ENCODE measurements at places on chromosomes 7 and 10. TPM values are rescaled to one million over a fixed set of nuclear protein-coding genes. Genes with fewer than 3 reads are reported as not detected.

DNA sequence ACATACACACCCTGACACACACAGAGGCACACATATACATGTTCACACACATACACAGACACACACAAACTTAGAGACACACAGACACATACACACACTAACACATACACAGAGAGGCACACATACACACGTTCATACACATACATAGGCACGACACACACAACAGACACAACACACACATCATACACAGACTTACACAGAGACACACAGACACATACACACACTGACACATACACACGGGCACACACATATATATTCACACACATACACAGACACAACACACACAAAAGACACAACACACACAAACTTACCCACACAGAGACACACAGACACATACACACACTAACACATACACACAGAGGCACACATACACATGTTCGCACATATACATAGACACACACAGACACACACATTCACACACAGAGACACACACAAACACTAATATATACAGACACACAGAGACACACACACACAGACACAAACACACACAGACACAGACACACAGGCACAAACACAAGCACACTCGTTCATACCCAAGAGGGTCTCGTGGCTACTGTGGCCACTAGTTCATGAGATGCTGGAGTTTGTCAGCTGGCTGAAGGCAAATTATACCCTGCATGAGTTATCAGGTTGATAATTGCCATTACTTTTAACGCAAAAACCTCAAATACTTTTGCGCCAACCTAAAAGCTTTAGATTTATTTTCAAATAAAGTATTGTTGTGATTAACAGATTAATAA lies 17.7 kb upstream of the KLF6 start:
- no peak for DNase-seq

- peak; percentile 59 for DNase-seq
Measured at GRCh38 chr10:58952747-58953466, 223.5 kb upstream of the PHYHIPL start.

DNA sequence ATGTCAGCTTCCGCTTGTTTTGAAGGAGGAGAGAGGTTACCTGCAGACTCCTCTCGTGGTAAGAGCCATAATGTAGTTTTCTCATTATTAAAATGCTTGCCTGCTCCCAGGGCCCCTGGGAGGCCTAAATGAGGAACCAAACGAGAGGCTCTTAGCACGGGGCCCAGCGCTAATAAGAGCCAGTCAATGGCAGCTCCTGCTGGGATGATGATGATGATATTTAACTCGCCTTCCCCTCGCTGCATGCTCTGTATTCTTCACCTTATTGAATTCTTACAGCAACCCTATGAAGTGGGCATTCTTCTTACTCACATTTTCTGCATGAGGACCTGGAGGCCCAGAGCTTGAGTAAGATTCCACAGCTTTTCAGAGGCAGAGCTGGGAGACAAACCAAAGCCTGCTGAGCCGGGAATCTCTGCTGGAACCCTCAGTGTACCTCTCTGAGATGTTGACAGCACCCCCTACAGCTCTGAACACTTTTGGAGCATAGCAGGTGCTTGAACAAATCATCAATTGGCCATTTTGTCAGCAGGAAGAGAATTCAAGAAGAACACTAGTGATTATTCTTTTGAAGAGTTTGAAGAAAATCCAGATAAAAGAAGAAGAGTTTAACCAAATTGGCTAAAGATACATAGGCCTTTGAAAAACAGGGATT lies 93.1 kb upstream of the HABP2 start:
- DNase-seq, result no peak

GRCh38 chr10:62467527-62467926 lies 93.4 kb downstream of the ZNF365 start:
- no peak for DNase-seq

DNA sequence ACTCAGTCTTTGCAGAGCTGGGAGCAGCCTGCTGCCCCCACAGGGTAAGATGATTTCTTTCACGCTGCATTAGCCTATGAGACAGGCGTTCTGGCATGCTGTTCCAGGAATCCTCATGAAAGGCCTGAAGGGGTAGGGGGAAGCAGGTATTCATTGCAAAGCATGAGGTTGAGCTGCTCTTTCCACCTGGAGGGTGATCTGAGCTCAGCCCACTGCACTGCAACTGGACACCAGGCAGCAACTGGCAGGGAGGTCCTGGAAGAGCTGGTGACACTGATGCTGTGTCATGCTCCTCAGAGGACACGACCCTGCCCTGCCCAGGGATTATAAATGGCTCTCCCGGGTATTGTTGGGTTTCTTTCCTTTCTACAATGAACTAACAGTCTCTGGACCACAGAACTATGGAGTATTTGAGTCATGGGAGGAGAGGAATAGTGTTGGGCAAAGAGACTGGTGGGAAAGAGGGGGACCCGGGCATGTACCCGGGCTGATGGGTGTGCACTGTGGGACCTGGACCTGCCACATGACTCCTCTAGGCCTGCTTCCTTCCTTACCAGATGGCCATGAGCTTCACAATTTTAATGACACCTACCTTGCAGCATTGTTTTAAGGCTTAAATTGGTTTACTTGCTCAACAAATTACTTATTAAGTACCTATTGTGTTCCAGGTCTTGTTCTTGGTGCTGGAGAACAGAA lies 24.3 kb downstream of the SLC25A28 start:
- DNase-seq, result no peak

DNA sequence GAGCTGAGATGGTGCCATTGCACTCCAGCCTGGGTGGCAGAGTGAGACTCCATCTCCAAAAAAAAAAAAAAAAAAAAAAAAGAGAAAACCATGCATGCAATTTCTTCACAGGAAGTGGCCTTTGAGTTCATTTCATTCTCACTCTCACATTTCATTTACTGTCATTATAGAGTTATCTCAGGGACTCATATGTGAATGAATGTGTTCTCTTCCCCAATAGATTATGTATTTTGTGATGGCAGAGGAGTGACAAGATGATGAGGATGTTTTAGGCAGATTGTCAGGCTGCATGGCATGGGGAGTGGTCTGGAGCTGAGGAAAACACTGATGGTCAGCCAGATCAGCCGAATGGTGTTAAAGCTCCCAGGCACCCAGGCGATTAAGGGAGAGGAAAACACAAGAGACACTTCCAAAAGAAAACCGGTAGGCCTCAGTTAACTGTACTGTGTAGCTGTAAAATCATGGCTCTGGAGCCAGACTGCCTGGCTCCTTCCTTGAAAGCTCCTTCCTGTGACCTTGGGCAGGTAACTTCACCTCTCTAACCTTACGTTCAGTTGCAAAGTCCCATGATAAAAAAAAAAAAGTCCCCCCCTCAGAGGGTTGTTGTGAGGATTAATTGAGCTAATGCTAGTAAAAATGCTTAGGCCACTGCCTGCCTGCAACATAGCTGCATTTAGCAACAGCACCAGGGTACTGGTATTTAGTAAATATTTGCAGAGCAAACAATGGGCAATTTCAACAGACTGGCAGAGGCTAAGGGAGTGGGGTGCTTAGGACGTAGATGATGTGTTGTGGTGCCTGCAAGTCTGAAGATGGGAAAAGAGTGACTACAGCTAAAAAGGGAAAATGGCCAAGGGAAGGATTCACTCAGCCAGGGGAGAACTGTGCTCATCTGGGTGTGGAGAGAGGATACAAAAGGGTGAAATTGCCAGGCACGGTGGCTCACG lies 6.9 kb downstream of the FRAT2 start:
- DNase-seq, result no peak

GRCh38 chr7:67729771-67730170 lies 733.1 kb downstream of the TYW1 start:
- DNase-seq, result no peak

- DNase-seq, result no peak
Measured at GRCh38 chr7:12754179-12754578, 66.7 kb downstream of the ARL4A start.

DNA sequence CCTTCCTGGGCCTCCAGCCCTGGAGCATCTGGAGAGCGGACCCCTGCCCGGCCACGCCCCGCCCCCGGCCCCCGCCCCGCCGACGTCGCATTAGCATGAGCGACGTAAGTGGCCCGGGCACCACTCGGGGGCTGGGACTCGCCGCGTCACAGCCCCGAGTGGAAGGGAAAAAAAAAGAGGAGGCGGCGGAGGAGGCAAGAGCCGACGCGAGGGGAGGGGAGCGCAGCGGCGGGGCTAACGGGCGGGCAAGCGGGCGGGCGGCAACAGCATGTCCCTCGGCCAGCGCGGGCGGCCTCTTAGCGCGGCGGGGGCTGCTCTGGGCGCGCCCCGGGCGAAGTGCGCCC lies at the start of gene SLC18A3:
SLC18A3 (plus strand) TSS at position 197 of the 344 bp plus-strand sequence. CDS start 431 bp downstream, outside the sequence.
- no peak for DNase-seq

DNA sequence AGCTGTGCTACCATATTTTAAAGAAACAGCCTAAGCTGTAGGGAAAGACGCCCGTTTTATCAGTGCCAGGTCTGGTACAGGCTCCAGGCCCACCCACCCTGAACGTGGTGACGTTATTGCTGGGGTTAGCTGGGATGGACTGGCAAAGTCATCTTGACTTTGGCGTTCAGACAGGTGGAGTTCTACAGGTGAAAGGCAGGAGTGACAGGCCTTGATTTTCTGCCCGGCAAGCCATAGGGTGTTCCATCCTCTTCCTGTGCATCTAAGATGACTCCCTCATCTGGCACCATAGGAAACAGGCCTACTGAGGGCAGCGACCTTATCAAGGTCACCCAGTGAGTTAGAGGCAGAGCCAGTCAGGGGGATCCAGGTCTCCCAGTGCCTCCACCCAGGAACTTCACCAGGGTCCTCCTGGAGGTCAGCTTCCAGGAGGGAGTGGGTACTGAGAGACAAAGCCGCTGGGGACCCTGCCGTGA lies 41.6 kb downstream of the HK1 start:
- no peak for DNase-seq

DNA sequence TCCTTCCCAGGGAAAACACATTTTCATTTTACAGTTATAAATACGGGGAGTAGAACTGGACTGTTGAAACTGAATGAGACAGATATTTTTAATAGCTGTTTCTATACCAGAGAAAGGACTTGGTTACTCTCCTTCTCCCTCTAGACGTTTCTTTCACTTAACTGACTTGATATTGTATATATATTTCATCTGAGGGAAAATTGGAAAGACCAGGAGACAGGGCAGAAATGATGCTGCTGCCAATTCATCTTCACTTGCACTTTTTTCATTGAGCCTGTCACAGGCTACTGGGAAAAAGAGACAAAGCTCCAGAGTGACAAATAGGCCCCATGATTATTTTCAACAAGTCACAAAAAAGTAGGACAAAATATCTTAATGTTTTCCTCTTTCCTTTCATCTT lies 636.0 kb upstream of the TPK1 start:
- DNase-seq, result no peak

DNA sequence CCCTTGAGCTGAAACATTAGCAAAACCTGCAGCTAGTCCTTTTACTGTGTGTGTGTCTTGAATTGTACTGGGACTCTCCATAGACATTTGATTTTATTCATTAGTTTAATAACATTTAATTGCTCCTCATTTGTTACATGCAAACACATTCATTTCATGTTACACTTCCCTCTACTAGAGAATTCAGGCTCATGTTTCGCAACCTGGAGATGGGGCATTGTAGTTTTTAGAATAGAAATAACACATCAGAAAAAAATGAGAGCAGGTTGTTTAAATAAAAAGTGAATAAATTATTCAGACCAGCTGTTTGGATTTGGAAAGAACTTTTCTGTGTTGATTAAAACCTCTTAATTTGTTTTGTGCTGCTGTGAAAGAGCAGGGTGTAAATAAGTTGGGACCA lies 243.9 kb downstream of the ETV1 start:
- no peak for DNase-seq

- DNase-seq, result no peak
Measured at GRCh38 chr7:6078548-6078947, 47.4 kb downstream of the ANKRD61 start.

GRCh38 chr7:121442845-121443244 lies 46.7 kb upstream of the FAM3C start:
- peak; percentile 37 for DNase-seq

DNA sequence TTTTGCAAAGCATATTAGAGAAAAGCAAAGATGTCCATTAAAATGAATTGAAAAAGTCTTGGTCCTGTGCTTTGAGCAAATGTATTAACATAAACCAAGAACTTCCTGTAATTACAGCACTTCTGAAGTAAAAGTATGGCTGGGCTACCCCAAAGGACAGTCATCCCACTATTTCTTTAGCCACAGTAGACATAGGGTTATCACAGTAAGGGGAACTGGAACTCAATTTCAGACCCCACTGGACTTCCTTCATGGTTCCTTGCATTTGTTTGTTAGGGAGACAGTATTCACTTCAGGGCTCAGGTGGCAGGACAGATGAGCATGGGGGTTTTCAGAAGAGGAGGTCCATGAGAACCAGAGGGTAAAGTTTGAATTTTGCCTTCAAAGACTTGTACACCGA lies 203.1 kb upstream of the PDE1C start:
- no peak for DNase-seq

GRCh38 chr10:106181501-106181900 lies 983.0 kb downstream of the SORCS1 start:
- DNase-seq, result no peak

- no peak for DNase-seq
Measured at GRCh38 chr7:87287738-87288341, 57.6 kb upstream of the CROT start.

- DNase-seq, result no peak
Measured at GRCh38 chr10:132779549-132780294, 6.2 kb downstream of the NKX6-2 start.

DNA sequence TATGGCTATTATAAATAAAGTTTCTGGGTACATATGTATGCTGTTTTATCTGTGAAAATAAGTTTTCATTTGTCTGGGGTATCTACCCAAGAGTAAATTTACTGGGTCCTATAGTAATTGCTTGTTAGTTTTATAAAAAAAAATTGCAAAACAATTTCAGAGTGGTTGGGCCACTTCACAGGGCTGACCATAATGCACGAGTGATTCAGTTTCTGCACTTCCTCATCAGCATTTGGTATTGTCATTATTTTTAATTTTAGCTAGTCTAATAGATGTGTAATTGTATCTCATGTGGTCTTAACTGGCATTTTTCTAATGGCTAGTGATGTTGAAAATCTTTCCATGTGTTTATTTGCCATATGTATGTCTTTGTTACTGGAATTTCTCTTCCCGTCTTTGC lies 452.4 kb upstream of the AKR1E2 start:
- DNase-seq, result no peak

- DNase-seq, result no peak
Measured at GRCh38 chr7:2753148-2753547, 65.1 kb downstream of the AMZ1 start.

DNA sequence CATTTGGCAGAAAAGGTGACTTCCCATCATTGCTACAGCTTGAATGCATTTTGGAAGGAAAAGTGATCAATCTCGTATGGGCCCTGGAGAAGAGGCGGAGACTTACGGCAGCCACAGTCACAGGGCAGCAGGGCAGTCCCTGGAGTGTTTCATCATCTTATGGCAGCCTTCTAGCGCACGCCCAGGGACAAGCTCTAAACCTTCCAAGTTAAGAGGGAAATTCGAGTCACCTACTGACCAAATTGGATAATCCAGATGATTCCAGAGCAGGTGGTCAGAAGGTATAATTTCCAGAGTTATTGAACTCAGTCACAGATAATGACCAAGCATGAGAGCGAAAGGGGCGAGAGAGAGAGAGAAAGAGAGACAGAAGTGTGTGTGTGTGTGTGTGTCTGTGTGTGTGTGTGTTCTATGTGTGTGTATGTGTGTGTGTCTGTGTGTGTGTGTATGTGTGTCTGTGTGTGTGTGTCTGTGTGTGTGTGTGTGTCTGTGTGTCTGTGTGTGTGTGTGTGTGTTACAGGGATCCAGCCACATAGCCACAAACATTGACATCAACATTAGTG lies 123.7 kb upstream of the ADAM12 start:
- DNase-seq, result no peak

The FAM25A gene
- not detected for total RNA-seq

The MET gene
- 129 TPM for total RNA-seq

The SUMF2 gene
- total RNA-seq, result 142 TPM

The RBM28 gene
- total RNA-seq, result 61.5 TPM

The C10orf143 gene
- 4.9 TPM for total RNA-seq

The MBL2 gene
- not detected for total RNA-seq

The TBX20 gene
- total RNA-seq, result not detected

The CDH23 gene
- 0.07 TPM for total RNA-seq
